CD4-positive, alpha-beta T cell treated with Interleukin-15 for 1 hour (primary cell): ENCODE measurements at places on chromosomes 11 and 22.

GRCh38 chr22:48761546-48761945 is 1066.1 kb downstream of the BRD1 start:
- peak; percentile 11 for DNase-seq

- DNase-seq = no peak
Observed at GRCh38 chr22:22099833-22100812, 117.5 kb upstream of the TOP3B start.

DNA sequence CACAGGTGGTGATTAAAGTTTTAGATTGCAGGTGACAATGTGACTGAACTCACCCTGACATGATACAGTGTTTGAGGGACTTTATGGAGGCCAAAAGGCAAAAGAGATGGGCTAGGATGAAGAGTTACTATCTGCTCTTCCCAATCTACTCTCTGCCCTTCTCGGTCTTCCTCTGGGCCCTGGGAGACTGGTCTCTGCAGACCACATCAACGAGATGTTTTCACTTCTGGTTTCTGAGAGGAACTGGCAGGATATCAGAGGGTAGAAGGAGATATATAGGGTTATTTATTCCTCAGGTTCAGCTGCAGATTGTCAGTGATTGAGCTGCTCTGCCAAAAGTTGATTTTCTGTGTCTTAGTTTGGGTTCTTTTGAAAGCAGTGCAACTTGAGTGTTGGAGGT is 32.4 kb upstream of the CD44 start:
- DNase-seq = no peak

GRCh38 chr22:45861259-45861658 is 115.7 kb downstream of the WNT7B start:
- no peak for DNase-seq

- no peak for DNase-seq
Observed at GRCh38 chr11:88015170-88015569, 160.1 kb downstream of the RAB38 start.

GRCh38 chr22:47204002-47204979 is 441.8 kb downstream of the TBC1D22A start:
- no peak for DNase-seq

GRCh38 chr11:67507242-67507863 is 609 bp downstream of the CDK2AP2 start:
- no peak for DNase-seq

- DNase-seq = no peak
Observed at GRCh38 chr11:40281052-40281580, 1178.3 kb downstream of the LRRC4C start.

- no peak for DNase-seq
Observed at GRCh38 chr11:45806072-45806933, 1.4 kb downstream of the SLC35C1 start.

DNA sequence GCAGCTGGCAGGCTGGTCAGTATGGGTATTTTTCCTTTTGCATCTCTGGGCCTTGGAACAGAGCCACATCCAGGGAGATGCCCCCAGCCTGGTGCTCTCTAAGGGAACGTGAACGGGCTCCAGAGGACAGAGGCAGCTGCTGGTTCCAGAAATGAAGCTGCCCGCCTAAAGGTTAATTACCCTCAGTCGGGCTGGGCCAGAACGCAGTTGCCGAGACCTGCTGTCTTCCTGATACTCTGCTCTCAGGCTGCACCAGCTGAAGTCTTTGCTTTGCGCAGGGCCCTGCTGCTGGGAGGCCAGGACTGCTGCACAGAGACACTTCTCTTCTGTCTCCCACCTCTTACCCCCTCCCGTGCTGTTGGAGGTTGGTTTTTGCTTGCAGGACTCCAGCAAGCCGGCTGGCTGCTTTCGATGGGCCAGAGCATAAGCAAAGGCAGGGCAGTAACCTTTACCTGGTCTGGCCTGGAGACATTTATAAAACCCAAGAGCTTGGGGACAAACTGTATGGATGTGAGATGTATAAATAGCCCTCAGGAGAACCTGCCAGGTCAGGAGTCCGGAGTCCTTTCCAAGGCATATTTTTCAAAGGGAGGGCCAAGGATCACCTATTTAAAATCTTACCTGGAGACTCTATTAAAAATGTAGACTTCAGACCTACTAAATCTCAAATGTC is 197.1 kb downstream of the GRIK4 start:
- no peak for DNase-seq

DNA sequence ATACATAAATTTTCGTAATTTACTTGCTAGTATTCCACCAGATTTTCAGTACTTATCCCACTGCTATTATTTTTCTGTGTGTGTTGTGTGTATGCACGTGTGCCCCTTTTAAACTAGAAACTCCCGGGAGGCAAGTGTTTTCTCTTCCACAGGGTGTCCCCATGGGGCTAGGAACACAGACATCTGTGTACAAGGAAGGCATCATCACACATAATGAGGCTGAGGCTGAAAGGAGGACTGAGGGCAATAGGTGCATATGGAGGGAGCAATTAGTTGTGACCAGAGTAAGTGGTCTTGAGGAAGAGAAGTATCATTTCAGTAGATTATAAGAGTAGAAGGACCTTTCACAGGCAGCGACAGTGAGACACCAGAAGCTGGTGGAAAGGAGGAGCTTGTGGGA is 2.1 kb upstream of the DPAGT1 start:
- DNase-seq = no peak

DNA sequence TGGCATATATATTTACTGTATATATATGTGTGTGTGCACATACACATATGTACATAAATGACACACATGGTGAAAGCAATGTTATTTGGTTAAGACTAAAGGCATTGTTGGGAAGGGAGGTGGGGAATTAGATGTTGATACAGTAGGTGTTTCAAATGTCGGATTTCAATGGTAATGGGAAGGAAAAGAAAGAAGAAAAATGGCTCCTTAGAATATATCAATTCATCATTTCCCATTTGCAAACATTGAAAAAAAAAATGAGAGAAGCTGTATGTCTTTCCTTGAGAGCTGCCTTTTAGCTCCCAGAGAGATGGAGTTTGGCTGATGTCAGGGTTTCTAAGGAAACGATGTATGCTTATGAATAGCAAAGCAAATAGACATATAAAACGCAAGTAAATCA is 33.4 kb upstream of the ATXN10 start:
- no peak for DNase-seq

DNA sequence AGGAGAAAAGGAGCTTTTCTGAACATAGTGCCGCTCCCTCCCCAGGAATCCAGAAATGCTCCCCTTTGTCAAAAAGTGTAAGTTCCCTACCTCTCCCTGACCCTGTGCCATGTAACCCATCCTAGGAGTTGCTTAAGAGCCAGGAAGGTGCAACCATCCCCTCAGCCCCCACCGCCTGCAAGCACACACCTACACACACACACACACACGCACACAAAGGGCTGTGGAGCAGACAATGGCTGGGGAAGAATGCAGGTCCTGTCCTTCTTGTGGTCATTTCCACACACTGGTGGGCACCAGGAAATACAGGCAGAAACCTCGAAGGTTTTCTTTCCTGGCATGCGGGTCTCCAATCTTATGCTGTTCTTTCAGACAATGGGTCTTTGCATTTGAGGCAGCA is 1.2 kb downstream of the P2RX3 start:
- no peak for DNase-seq

- DNase-seq = no peak
Observed at GRCh38 chr11:110903378-110903777, 191.1 kb upstream of the ARHGAP20 start.

GRCh38 chr22:19880786-19881569 is 26.3 kb upstream of the GNB1L start:
- peak; percentile 15 for DNase-seq

- no peak for DNase-seq
Observed at GRCh38 chr11:65558002-65558929, at the start of gene LTBP3. Gene LTBP3 (minus strand): TSS chr11:65558359. CDS start chr11:65557959, 400 bp downstream.

- no peak for DNase-seq
Observed at GRCh38 chr11:45321031-45321595, 35.0 kb upstream of the SYT13 start.

DNA sequence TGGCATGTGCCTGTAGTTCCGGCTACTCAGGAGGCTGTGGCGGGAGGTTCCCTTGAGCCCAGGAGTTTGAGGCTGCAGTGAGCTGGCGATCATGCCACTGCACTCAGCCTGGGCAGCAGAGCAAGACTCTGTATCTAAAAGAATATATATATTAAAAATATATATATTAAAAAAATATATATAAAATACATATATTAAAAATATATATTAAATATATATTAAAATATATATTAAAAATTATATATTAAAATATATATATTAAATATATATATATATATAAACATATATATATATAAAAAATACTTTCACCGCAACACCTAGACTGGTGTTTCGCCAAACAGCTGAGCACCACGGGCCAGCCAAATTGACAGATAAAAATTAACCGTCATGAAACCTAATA is 8.8 kb downstream of the TTC38 start:
- no peak for DNase-seq

DNA sequence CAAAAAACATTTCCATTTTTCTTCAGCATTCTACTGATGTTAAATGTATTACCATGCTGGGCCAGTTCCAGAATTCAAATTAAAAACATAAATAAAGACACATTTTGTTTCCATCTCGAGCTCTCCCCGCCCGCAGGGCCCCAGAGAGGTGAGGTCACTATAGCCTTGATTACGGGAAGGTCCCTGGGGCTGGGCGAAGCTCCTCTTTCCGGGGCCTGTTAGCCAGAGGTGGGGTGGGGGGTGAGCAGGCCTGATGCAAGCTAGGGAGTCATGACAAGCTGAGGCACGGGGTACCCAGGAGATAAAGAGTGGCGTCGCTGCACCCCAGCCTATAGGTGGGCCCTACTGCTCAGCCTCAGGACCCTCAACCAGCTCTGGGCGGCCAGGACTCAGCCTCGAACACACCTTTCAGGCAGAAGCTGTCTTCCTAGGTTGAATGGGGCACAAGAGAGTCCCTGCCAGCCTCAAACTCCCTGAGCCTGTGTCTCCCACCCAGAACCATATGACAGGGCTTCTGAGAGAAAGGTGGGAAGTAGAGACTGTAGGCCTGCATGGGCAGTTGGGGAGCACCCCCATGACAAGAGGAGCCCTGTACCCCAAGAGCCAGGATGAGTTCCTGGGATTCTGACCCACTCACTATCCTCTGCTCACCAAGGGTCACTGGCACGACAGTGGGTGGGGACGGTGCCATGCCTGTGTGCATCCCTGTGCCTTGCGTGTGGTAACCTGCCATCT is 34.8 kb downstream of the KCNQ1OT1 start:
- DNase-seq = no peak

GRCh38 chr11:134466610-134467567 is 54.8 kb upstream of the B3GAT1 start:
- no peak for DNase-seq
